ENCODE measurements at places on chromosomes 1 and 21. TPM values are rescaled to one million over a fixed set of nuclear protein-coding genes. Genes with fewer than 3 reads are reported as not detected.

Gene AMPD1
- total RNA-seq: not detected

DNA sequence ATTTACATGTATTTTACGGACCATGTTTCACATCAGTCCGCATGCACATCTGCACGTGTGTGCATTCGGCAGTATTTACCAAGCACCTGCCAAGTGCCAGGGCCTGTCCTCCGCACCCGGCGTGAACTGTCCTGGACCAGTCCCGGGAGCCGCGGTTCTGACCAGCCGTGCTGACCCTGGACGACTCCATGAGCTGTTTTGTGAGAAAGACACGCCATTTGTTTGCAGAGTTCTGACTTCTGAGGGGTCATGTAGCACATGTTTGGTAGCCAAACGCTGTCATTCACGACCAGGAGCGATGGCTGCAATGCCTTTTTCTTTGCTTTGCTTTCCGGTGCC, 3.3 kb upstream of the OLIG2 start:
- no peak for DNase-seq

Gene KCNJ9
- total RNA-seq: not detected

Gene GSTM2
- total RNA-seq: 0.61 TPM

DNA sequence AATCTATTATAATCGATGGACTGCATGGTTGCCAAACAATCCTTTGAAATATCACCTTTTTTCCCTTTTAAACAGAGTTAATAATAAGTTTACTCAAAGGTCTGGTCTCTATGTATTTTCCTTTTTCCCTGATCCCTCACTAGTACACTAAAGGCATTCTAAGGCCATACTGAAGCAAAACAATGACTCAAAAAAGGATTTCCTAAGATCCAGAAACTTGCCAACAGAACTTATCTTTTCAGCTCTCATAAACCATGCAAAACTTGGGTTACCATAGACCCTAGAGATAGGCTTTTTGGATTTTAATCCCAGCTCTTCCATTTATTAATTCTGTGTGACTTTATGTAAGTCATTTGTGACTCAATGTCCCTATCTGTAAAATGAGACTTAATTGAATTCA, 77.1 kb downstream of the IFI44 start:
- no peak for DNase-seq

GRCh38 chr21:45055861-45056260, 18.5 kb upstream of the ADARB1 start:
- no peak for DNase-seq

DNA sequence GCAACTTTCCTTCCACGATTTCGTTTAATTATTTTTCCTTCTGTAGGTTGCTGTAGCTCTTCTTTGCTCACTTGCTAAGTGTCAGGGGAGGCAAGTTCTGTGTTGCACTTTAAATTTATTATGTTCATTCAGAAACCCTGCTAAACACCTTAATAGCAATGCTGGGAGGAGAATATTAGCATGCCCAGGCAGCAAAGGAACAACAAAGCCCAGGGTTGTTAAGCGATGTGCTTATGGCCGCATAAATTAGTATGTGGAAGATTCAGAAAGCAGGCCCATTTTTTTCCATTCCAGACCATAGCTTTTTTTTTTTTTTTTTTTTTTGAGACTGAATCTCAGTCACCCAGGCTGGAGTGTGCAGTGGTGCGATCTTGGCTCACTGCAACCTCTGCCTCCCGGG, 151.3 kb downstream of the BACH1 start:
- no peak for DNase-seq

DNA sequence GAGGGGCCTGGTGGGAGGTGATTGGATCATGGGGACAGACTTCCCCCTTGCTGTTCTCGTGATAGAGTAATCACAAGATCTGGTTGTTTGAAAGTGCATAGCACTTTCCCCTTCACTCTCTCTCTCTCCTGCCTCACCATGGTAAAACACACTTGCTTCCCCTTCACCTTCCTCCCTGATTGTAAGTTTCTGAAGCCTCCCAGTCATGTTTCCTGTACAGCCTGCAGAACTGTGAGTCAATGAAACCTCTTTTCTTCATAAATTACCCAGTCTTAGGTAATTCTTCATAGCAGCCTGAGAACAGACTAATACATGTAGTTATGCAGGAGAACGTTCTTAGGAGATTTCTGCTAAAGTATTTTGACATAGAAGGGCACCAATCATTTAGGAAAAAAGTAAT, 59.9 kb upstream of the FBXO28 start:
- no peak for DNase-seq

Gene S100B
- total RNA-seq: not detected

- no peak for DNase-seq
Observed at GRCh38 chr1:57832612-57833011, 408.8 kb upstream of the DAB1 start.

- DNase-seq: no peak
Observed at GRCh38 chr1:68511254-68511653, 14.4 kb upstream of the DEPDC1 start.

GRCh38 chr21:40706806-40707655, 139.9 kb downstream of the DSCAM start:
- DNase-seq: peak; percentile 26

Gene S100A5
- not detected for total RNA-seq

- DNase-seq: no peak
Observed at GRCh38 chr1:193060938-193061337, 1.5 kb downstream of the RO60 start.

GRCh38 chr1:115210302-115210711, 121.0 kb upstream of the TSPAN2 start:
- no peak for DNase-seq

- no peak for DNase-seq
Observed at GRCh38 chr1:176720838-176721237, 257.9 kb downstream of the PAPPA2 start.

- no peak for DNase-seq
Observed at GRCh38 chr1:11071463-11072215, 11.8 kb upstream of the SRM start.

Gene PTCH2
- not detected for total RNA-seq

GRCh38 chr1:225257081-225257480, 170.8 kb downstream of the LBR start:
- DNase-seq: no peak

Gene MNDA
- not detected for total RNA-seq

Gene TTC22
- not detected for total RNA-seq

GRCh38 chr1:168585191-168585590, 8.8 kb downstream of the XCL1 start:
- DNase-seq: peak; percentile 63

DNA sequence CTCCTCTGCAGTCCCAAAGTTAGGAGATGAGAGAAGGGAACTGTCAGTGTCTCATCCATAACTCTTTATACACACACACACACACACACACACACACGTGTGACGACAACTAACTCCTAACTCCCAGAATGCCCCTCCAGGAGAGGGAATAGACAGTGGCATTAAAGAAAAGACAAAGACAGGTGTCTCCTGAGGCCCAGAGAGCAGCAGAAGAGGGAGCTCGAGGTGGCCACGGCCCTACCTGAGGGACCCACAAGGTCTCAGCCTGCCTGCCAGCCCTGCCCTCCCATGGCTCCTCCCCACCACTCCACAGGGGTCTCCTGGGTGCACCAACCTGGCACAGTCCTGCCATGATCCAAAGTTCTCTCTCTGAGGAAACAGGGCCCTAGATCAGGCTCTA, 1.6 kb upstream of the PHLDA3 start:
- DNase-seq: no peak

DNA sequence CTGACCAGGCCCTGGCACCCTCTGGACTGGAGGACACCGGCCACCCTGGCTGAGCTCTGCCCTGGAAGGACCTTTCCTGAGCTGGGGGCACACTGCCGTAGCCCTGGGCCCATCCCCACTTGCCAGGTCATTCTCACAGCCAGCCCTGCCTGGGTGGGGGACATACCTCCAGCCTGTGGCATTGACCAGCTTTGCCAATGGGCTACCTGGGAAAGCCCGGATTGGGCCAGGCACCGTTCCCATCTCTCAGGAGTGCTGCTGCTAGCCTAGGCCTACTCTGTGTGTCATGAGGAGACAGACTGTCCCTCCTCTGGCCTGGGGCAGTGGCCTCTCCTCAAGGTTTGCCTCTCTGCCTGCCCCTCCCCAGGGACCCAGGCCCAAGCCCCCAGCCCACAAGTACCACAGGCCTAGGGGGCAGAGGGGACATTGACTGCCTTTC, 40.0 kb downstream of the COQ8A start:
- DNase-seq: no peak

Gene LCA5L
- total RNA-seq: 2.6 TPM

Gene TSPAN2
- total RNA-seq: 6.0 TPM

GRCh38 chr1:177812144-177812543, 157.7 kb downstream of the SEC16B start:
- no peak for DNase-seq

- DNase-seq: no peak
Observed at GRCh38 chr21:28167366-28167765, 825.3 kb downstream of the LTN1 start.

Gene LIN28A
- not detected for total RNA-seq

DNA sequence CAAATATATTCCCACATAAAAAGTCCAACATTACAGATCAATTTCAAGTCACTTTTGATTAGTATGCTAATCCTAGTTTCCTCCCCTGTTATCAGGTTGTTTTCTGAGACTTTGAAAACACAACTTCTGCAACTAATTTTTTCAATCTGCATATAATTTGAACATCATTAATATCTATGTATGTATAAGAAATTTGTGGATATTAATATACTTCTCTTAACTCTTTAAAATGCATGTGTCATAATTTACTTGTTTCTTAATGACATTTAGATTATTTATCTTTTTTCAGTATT, 48.6 kb downstream of the EXO1 start:
- DNase-seq: no peak

Gene PROK1
- not detected for total RNA-seq

DNA sequence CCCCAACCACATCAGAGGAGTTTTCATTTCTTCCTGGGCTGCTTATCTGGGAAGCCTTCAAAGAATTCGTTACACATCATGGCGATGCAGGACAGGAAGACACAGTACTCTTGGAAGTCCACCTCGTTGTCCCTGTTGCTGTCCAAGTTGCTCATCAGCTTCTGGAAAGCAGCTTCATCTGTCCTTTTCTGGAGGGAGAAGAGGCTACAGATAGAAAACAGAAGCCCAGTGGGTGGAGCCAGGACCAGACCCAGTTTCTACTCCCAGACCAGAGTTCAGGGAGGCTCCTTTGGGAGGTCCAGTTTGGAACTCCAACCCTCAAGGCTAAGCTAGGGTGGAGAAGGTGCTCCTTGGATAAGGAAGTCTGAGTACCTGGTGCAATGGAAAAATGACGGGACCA, 1.9 kb downstream of the S100A4 start:
- DNase-seq: no peak

- no peak for DNase-seq
Observed at GRCh38 chr1:94528299-94528698, 13.3 kb downstream of the F3 start.

- no peak for DNase-seq
Observed at GRCh38 chr1:100440075-100440809, 87.9 kb downstream of the CDC14A start.

Gene AIM2
- not detected for total RNA-seq

GRCh38 chr1:93653656-93654055, 28.0 kb downstream of the BCAR3 start:
- no peak for DNase-seq

Gene CYYR1
- total RNA-seq: not detected

DNA sequence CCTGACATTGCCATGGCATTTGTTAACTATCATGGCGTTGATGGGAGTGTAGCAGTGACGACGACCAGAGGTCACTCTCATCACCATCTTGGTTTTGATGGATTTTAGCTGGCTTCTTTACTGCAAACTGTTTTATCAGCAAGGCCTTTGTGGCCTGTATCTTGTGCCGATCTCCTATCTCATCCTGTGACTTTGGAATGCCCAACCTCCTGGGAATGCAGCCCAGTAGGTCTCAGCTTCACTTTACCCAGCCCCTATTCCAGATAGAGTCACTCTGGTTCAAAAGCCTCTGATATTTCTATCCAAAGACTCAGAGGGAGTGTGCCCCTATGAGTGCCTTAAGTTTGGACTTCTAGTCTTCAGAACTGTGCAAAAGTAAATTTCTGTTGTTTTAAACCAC, 130.1 kb downstream of the ADAMTS1 start:
- DNase-seq: no peak

GRCh38 chr21:40507978-40508377, 339.0 kb downstream of the DSCAM start:
- DNase-seq: peak; percentile 27

- no peak for DNase-seq
Observed at GRCh38 chr21:15761507-15762100, 31.8 kb downstream of the USP25 start.

Gene VSIG8
- 0.57 TPM for total RNA-seq

- DNase-seq: peak; percentile 82
Observed at GRCh38 chr1:162023547-162024501, at the start of gene OLFML2B. OLFML2B (minus strand) TSS chr1:162023869; CDS start chr1:162023430, 439 bp downstream.

GRCh38 chr1:241697640-241698018, 45.5 kb downstream of the WDR64 start:
- no peak for DNase-seq

GRCh38 chr1:66374148-66374547, 159.8 kb upstream of the SGIP1 start:
- DNase-seq: peak; percentile 59

Gene RPTN
- total RNA-seq: not detected

DNA sequence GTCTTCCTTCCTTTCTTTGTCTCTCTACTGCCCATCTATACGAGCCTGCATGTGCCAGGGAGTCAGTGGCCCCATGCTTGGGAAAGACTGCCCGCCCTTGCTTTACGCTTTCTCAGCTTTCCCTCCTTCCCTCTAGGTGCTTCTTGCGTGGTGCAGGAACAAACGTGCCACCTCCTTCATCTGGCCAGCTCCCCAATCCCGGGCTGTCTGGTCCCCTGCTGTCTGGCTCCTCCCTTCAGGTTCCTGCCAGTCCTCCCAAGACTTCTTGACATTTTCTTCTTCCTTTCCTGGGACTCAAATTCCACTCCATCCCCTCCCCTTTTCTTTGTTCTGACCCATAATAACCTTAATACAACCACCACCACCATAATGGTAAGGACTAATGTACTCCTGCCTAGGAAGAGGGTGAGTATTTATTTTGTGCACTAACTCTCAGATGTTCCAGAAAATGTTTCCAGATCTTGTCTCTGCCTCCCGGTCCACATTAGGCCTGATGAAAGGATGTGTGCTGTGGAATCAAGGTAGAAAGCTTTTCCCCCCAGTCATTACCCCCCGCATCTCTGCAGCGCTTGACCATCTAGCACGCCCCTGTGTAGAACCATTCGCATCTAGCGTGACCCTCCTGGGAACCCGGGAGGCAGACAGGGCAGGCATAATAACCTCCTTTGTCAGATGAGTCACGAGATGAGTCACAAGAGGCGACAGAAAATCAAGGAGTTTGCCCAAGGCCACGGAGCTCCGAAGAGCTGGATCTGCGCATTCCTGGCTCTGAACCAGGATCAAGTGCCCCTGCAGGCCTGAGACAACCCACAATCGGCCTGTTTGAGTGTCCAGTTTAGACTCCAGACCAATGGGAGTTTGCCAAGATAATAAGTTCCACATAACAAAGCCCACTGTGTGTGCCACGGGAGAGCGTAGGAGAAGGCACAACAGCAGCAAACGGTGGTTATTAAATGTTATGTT, 60.1 kb upstream of the NEK2 start:
- DNase-seq: peak; percentile 96

GRCh38 chr1:184492536-184492935, 105.7 kb downstream of the C1orf21 start:
- DNase-seq: no peak
